ENCODE measurements at places on chromosomes 5 and 9.
A peak's percentile ranks its signal among the peaks of the same experiment; 100 is the strongest.

GRCh38 chr9:4168526-4168925 lies 131.3 kb downstream of the GLIS3 start:
- DNase-seq = no peak

- DNase-seq = no peak
Measured at GRCh38 chr5:93411716-93412115, 169.3 kb downstream of the NR2F1-AS1 start.

- DNase-seq = no peak
Measured at GRCh38 chr5:141762790-141763368, 80.8 kb upstream of the ARAP3 start.

- no peak for DNase-seq
Measured at GRCh38 chr9:29838491-29839020, 2265.3 kb upstream of the C9orf72 start.

- DNase-seq = no peak
Measured at GRCh38 chr9:126947529-126947928, 32.9 kb downstream of the RALGPS1 start.

DNA sequence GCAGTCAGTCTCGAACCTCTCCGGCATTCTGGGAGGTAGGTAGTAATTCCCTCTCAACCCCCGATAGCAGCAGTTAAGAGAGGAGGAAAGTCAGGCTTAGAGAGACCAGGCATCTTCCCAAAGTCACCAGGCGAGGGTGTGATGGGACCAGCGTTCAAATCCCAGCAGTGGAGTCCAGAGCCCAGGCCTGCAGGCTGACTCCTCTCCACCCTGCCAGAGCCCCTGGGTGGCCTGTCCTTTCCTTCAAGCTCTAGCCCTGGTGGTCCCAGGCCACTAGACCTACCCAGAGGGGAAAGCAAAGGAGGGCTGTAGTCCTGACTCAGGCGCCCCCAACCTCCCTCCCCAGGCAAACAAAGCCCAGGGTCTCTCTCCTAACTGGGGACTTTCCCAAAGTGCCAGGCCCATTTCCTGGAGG lies 4.2 kb upstream of the NR5A1 start:
- no peak for DNase-seq

DNA sequence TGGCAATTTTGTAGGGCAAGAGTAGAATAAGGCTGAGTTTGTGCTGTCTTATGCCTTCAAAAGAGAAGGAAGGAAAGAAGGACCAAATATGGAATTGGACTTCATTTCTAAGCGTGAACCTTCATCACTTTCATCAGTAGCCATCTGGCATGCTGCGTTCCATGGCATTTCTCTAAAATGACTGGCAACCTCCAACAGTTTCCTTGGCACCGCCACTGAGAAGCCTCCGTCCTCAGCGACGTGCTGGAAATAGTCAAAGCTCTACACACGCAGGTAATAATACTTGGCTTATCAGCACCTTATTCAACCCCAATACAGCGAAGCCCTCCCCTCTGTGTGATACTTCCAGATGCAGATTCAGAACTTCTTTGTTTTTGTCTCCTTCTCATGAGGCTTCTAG lies 169.7 kb upstream of the CD180 start:
- DNase-seq = no peak

DNA sequence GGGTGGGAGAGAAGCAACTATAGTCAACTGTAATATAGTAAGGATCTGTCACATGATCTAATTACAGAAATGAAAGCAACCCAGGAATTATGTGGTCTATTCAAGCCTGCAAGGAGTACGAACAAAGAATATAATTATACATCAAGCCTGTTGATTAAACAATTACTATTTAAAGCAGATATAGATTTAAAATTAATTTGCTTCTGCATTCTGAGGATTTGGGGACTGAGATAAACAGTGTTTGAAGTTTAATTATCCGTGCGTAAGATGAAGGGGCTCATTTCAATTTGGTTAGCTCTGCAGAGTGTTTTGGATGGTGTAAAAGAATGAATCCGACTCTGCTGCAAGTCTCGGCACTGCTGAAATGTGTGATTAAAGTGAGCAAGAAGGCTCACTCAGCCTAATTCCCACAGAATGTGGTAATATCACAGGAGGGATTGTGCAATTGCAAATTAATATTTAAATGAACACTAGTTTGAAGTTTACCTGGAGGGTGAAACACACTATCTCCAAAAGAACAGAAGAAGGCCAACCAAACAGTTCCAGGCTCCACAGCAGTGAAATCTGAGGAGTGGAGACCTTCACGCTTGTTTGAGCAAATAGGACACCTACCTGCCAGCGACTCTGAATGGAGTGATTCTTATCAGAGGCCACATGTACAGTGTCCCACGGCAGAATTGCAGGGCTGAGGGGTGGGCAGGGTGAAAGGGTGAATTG lies 420.6 kb upstream of the SLC30A5 start:
- no peak for DNase-seq

DNA sequence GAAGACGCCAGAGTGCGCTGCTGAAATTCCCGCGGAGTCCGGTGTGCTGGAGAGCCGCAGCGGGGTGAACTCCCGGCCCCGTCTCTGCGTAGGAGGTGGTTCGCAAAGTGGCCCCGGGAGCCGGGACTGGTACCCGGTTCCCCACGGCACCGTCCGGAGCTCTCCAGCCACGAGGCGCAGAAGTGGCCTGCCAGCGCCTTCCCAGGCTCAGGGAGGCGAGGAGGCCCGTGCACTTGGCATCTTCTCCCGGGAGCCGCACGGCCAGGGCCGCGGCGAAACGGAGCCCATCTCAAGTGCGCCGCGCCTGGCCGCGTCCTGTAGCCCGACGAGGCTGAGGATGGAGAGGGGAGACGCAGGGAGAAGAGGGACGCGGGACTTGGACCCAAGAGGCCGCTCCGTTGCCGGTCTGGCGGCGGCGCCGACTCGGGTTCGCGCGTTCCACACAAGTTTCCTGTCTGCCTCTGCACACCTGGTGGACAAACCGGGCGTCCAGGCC lies 1.1 kb upstream of the IRX1 start:
- DNase-seq = no peak

DNA sequence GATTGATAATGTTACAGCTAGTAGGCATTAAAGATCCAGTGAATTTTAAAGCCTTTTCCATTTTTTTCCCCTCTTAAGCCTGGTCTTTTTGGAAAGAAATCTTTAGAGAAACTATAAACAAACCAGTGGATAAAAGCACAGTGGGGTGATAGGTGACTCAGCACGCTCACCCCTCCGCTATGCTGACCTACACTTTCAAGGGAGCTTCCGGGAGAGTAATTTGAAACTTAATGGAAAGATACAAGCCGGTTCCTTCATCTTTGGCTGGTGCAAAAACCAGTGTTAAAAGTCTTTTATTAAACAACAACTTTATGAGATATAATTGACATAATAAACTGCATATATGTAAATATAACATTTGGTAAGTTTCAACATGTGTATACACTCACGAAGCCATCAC lies 27.0 kb upstream of the ALDOB start:
- DNase-seq = peak; percentile 87

DNA sequence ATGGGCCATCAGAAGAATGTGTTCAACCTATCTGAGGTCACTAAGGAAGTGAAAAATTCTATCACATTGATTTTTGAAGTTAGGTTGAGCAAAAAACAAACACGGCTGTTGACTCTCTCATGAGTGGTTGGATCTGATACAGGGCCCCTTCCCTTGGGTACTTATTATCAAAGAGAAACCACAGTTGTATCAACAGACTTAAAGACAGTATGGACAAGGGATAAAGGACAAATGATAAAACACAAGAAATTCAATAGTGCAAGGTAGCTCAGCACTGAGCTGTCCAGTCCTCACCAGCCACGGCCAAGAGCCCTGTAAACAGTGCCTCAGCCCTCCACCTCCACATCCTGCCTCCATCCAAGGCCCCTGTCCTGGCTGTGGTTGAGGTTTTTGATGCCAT lies 86.9 kb downstream of the UBE2QL1 start:
- no peak for DNase-seq

DNA sequence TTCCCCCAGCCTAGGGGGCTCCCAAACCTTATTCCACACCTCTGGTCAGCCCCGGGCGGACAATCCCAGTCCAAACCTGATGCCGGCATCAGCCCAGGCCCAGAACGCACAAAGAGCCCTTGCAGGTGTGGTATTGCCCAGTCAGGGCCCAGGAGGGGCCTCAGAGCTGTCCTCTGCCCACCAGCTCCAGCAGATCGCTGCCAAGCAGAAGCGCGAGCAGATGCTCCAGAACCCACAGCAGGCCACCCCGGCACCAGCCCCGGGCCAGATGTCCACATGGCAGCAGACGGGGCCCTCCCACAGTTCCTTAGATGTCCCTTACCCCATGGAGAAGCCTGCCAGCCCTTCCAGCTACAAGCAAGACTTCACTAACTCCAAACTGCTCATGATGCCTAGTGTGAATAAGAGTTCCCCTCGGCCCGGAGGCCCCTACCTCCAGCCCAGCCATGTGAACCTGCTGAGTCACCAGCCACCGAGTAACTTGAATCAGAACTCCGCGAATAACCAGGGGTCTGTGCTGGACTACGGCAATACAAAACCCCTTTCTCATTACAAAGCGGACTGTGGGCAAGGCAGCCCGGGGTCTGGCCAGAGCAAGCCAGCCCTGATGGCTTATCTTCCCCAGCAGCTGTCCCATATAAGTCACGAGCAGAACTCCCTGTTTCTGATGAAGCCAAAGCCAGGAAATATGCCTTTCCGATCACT lies 27.6 kb upstream of the LTC4S start:
- no peak for DNase-seq

Measured in HCEC 1CT (cell line).